Activated T-helper 1 cell treated with anti-CD3 and anti-CD28 coated beads, Interleukin-2, amount 50 U/mL, for 16 hours (primary cell): ENCODE measurements at places on chromosomes 2 and 18.
A peak's percentile ranks its signal among the peaks of the same experiment; 100 is the strongest.

GRCh38 chr2:53087874-53088461 lies 679.6 kb upstream of the CHAC2 start:
- no peak for DNase-seq

- DNase-seq, result no peak
Measured at GRCh38 chr18:950882-951495, 46.3 kb downstream of the ADCYAP1 start.

GRCh38 chr2:172427256-172427989 lies at the start of gene ITGA6:
Gene ITGA6, plus strand, starts transcription at chr2:172427586.
- DNase-seq, result peak; percentile 58

- no peak for DNase-seq
Measured at GRCh38 chr18:217532-218336, 50.1 kb downstream of the THOC1 start.

DNA sequence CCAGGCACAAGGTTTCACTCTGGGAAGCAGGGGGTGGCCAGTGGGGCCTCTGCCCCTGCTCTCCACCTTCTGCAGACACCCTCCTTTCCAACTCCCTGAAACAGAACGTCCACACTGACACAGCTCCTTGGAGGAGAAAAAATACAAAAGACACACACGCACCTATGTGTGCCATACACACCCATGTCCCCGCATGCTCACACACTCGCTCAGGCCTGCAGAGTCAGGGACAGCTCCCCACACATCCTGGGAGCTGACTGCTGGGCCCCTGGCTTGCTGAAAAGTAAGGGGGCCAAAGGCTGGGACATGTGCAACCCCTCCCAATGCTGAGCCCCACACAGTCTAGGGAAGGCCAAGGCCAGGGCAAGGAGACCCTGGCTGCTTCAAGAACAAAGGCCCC lies 200.5 kb downstream of the TNS1 start:
- DNase-seq, result no peak

DNA sequence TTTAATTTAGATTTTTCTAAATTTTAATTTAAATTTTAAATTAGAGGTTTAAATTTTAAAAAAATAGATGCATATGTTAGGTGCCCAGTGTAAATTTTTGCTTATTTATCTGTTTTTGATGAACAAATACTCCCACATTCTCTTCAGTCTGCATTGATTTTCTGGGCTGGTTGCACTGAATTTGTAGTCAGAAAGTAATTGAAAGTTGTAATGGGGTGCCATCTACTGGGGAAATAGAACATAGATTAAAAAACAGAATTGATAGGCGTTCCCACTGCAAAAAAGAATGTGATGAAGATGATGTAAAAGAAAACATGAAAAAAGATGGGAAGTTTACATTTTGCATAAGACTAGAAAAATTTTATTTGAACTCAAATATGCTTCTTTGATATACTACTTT lies 51.7 kb upstream of the CCDC85A start:
- no peak for DNase-seq

DNA sequence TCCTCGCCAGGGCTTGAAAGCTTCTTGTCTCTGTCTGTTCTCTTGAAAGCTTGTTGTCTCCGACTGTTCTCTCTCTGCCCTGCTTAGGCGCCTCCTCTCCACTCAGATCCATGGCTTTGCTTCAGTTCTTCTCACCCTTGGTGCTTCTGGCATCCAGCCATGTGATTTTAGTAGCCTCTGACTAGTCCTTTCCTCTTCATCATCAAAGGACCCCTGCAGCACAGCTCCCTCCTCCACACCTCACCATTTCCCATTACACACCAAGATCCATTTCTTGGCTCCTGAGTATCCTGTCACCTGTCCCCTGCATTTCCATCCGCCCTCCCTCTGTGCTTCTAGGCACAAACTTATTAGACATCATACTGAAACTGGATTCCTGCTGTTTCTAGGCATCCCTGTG lies 59.4 kb downstream of the ZNF236 start:
- DNase-seq, result no peak

- DNase-seq, result no peak
Measured at GRCh38 chr2:177669625-177670330, 277.2 kb downstream of the AGPS start.

DNA sequence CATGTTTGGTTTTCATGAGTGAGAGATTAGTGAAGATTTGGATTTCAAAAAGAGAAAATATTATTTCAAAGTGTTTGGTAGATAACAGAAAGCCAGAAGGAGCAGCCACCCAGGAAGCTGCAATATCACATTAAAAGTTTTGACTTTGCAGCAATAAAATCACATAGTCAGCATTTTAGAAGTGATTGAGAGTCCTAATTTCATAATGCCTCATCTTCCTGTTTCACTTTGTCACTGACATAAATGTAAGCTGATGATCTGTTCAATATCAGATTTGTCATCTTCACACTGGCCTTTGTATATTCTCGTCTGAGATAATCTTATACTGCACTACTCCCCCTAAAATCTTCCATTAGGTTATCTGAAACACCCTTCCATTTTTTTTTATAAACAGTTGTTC lies 690.5 kb downstream of the ADCYAP1 start:
- DNase-seq, result no peak

- DNase-seq, result no peak
Measured at GRCh38 chr18:42373584-42373983, 418.6 kb downstream of the PIK3C3 start.

GRCh38 chr2:138424436-138425140 lies 77.0 kb upstream of the SPOPL start:
- no peak for DNase-seq

GRCh38 chr18:29871246-29871645 lies 1171.3 kb downstream of the DSC3 start:
- DNase-seq, result no peak

DNA sequence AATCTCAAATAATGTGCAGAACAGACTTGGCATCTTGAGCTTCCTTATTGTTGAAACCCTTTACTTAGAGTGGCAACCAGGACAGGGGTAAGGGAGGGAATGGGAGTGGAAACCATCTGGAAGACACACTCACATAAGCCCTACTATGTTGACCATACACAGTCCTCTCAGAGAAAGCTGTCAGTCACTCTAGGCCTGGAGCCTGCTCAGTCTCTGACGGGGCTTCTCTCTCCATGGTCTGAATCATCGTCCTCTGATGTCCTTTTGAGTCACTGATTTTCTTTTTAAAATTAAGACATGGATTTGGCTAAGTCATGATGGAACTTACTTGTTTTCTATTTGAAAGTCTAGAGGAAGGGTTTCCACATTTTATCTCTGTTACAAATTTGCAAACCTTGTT lies 74.0 kb downstream of the MYO1B start:
- DNase-seq, result no peak

DNA sequence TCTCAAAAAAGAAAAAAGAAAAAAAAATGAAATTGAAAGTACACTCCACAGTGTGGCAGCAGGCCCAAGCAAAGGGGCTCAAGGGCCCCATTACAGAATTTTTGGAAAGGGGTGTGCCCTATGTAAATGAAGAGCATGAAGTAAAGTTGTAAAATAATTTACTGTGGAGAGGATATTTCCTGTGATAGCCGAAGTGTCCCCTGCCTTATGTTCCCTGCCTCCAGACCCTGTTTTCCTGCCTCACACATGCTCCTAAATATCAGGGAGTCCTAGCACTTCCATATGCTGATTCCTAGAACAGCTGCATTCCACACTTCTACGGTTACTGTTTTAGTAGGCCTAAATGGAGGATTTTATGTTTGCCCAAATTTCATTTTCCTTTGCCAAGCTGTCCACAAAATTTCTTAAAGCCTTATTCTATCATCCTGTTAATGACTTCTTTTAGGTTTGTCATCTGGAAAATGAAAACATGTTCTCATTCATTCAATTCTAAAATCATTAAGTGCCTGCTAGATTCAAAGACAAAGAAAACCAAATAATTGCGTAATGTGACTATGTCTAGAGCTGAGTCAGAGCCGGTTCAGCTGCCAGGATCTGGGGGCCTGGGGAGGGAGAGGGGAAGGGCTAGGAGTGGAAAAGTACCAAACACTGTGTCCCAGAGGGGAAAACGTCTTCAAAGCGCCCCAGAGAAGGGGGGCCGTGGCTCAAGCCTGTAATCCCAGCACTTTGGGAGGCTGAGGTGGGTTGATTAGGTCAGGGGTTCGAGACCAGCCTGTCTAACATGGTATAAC lies 25.9 kb upstream of the IMPA2 start:
- no peak for DNase-seq

DNA sequence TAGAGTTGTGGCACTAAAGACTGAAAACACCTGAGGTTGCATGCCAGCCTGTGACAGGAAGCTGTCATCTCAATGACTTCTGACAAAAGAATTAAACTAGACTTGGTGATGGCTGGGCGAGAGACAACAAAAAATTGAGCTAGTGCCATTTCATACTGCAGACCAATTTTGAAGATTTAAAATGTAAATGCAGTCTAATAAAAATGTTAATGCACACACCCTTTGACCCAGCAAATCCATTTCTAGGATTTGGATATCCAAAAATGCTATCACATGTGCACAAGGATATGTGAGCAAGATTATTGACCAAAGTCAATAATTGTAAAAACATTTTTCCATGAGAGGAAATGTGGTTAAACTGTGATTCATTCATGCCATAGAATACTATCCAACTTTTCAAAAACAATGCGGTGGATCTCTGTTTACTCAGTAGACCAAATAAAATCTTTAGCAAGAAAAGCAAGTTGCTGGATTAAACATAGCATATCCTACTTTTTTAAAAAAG lies 5.6 kb downstream of the FBXO36 start:
- DNase-seq, result no peak

GRCh38 chr2:166563894-166564293 lies 69.8 kb upstream of the SCN7A start:
- no peak for DNase-seq

DNA sequence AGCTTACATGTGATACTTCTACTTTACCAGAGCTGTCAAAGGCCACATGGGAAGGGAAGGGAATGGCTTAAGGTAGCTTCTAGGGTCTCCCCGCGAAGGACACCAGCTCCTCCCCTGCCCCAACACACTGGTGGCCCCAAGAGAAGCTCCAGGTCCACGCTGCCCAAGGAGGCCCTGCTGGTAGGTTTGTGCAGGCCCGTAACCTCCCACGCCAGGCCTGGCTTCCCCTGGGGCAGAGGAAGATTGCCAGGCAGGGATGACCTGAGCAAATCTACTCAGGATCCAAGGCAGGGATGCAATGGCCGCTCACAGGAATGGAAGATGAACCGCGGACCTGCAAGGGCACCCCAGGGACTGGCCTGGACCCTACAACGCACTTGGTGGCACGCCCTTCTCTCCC lies 205.1 kb downstream of the MGAT5 start:
- DNase-seq, result no peak

DNA sequence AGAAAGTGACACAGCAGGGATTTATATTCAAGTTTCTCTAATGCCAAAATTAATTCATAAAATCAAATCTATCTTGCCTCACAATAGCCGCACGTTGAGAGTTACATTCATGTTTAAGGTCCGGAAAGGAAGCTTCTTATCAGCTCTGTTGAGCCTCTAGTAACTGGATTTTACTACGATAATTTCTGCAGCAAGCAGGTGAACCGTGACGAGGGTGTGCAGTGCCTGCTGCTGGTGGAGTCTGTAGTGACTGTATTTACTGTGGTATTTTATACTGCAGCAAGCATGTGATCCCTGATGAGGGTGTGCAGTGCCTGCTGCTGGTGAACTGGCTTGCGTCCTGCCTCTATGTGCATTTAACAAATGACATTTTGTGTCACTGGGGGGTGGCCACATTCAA lies 120.0 kb downstream of the SNTG2 start:
- no peak for DNase-seq

DNA sequence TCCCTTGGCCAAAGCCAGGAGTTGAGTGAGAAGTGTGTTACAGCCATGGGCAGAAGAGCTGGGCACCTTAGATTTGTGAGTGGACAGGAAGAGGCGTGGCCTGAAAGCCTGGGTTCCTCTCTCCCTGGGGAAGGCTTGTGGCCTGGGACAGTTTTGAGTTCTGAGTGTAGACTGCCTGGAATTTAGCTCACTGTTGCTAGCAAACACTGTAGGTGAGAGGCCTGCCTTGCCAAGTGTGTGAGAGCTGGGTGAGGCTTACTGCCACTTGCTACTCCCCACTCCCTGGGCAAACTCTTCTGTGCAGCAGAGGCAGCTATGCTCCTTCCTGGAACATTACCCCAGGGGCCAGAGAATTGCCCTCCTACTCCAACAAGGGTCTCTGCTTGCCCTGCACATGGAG lies 150.0 kb upstream of the GALNT5 start:
- no peak for DNase-seq

GRCh38 chr2:39181297-39181696 lies 60.4 kb upstream of the SOS1 start:
- no peak for DNase-seq

DNA sequence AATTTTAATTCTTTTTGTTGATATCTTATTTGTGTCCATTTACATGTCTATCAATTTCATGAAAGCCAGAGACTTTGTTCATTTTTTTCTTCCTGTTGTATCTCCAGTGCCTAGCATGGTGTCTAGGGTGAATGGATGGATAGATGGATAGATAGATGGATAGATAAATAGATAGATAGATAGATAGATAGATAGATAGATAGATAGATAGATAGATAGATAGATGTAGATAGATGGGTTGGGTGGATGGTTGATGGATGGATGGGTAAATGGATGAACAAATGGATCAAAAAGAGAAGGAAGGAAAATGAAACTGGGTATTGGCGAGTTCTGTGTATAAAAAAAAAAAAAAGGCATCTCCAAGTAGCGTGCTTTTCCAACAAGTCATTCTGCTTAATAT lies 120.5 kb downstream of the FAM124B start:
- DNase-seq, result no peak

GRCh38 chr18:13437796-13438506 lies 219.4 kb downstream of the LDLRAD4 start:
- peak; percentile 22 for DNase-seq

GRCh38 chr2:196711625-196712024 lies 72.1 kb downstream of the CCDC150 start:
- DNase-seq, result no peak

DNA sequence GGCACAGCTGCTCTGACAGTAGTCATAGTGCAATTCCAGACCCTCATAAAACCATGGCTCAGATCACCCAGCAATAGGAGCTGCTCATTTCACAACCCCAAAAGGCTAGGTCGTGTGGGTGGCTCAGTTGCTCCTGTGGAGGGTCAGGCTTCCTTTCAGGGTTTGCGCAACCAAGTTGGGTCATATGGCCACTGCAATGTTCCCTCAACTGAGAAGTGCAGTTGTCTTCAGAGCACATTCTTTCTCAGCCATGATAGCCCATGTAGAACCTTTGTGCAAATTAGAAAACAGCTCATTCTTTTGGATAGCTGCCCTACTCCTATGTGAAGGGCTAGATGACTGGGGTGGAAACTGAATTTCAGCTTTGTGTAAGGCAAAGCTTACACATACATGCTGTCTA lies 3.2 kb downstream of the SERPINB13 start:
- DNase-seq, result no peak

GRCh38 chr2:217840522-217840921 lies 162.3 kb downstream of the TNS1 start:
- DNase-seq, result no peak
